ENCODE measurements at places on chromosomes 4 and X.

GRCh38 chr4:87939978-87940690 is 35.4 kb upstream of the SPP1 start:
- no peak for DNase-seq

- DNase-seq: peak; percentile 52
Observed at GRCh38 chr4:82293304-82293703, 80.5 kb downstream of the HNRNPD start.

DNA sequence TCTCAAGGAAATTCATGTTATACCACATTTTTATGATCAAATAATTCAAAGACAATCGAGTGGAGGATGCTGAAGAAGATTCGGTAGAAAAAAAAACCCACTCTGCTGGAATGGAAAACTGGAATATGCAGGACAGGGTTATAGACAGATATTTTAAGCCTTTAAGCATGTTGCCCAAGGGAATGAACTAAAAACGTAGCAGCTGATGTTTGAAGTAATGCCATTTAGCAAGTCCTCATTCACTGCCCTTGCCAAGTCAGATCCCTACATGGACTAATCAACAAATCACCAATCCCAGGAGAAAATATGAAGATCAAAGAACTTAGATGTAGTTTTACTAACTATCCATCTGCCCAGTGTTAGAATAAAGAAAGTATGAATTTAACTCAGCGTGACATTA is 75.6 kb upstream of the ETNPPL start:
- DNase-seq: no peak

- no peak for DNase-seq
Observed at GRCh38 chr4:123435246-123436113, 38.9 kb downstream of the SPRY1 start.

DNA sequence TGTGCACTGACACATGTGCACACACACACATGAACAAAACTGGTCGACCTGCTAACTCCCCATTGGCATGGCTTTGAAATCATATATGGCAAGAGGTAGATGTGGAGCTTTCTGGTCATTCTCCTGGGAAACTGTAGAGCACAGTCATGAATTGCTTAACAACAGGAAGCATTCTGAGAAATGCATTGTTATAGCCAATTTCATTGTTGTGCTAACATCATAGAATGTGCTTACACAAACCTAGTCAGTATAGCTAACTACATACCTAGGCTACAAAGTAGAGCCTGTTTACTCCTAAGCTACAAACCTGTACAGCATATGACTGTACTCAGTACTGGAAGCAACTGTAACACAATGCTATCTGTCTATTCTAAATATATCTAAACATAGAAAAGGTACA is 134.2 kb upstream of the SH3RF1 start:
- DNase-seq: no peak

GRCh38 chr4:153622778-153623240 is 61.3 kb upstream of the TLR2 start:
- DNase-seq: peak; percentile 36

DNA sequence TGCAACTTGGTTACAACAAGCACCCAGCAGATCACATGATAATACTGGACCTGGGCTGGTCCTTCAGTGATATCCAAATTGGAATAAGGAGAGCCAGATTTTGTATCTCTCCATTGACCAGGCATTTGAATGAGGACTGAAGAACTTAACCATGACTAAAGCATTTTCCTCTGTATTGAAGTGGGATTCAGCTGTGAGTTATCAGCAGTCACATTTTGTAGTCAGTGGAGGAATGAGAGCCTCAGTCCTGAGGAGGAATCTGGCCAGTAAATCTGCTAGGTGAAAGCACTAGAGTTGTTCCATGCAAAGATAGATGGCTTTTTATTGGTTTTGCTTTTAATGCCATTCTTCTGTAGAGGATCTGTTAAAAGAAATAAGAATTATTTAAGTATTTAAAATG is 1506.0 kb downstream of the PCDH7 start:
- no peak for DNase-seq

- peak; percentile 5 for DNase-seq
Observed at GRCh38 chr4:14596028-14596427, 406.3 kb upstream of the CPEB2 start.

DNA sequence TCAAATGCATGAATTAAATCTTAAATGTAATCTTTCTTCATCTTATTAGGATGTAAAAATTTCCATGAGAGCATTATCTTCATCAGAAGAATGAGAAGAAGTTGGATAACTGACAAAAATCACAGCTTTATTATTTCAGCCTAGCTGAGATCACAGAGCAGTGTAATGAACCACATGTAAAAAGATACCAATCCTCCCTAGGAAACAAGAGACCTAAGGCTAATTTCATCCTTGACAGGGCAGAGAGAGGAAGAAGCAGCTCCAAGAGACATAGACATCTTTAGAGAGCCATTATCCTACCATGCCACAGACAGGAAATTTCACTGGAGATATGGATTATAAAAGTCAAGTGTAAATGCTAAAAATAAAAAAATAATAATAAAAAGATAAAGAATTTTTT is 40.9 kb upstream of the IL15 start:
- no peak for DNase-seq

All from suppressor macrophage treated with lipopolysaccharide for 4 hours (primary cell).